ENCODE measurements at places on chromosomes 1 and 21. TPM values are rescaled to one million over a fixed set of nuclear protein-coding genes. Genes with fewer than 3 reads are reported as not detected.

Gene CDC20
- total RNA-seq = 121 TPM

Gene CD5L
- not detected for total RNA-seq

Gene PPIAL4G
- not detected for total RNA-seq

Gene TOR3A
- total RNA-seq = 30.1 TPM

Gene KCND3
- under 0.01 TPM for total RNA-seq
